Osteoblast (primary cell): ENCODE measurements at places on chromosomes 7 and 10.

DNA sequence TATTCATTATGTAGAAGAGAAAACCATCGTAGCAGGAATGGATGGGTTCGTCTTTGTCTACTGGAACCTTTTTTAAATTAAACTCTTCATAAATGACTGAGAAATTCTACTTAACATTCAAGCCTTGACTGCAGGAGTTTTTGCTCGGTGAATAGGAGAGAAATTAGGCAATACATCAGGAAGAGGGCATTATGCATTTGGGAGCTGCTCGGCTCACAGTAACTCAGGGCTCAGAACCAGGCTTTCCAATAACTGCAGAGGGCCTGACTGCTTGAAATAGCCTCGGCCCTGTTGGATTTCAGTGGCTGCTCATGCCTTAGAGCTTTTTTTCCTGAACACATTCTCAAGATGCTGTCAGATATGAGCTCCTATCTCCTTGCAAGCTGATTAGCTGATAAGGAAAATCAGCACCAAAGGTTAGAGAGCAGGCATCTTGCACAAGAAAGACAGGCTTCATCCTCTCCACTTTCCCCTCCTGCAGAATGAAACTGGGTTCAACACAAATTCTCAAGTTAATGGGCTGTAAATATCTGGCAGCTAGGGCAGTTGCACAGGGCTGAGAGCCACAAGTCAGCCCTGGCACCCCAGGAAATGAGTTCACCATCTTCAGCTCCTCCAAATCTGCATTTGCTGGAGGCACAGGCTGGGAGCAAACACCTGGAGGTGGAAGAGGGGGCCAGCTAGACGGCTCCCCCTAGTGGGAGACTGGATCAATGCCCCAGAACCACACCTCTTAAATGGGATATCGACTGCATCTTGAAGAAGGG lies 24.3 kb downstream of the TECTB start:
- no peak overlapping the region for H3K27ac ChIP-seq
- peaks cover 3% of the 10 kb centered on the region for H3K27me3 ChIP-seq

DNA sequence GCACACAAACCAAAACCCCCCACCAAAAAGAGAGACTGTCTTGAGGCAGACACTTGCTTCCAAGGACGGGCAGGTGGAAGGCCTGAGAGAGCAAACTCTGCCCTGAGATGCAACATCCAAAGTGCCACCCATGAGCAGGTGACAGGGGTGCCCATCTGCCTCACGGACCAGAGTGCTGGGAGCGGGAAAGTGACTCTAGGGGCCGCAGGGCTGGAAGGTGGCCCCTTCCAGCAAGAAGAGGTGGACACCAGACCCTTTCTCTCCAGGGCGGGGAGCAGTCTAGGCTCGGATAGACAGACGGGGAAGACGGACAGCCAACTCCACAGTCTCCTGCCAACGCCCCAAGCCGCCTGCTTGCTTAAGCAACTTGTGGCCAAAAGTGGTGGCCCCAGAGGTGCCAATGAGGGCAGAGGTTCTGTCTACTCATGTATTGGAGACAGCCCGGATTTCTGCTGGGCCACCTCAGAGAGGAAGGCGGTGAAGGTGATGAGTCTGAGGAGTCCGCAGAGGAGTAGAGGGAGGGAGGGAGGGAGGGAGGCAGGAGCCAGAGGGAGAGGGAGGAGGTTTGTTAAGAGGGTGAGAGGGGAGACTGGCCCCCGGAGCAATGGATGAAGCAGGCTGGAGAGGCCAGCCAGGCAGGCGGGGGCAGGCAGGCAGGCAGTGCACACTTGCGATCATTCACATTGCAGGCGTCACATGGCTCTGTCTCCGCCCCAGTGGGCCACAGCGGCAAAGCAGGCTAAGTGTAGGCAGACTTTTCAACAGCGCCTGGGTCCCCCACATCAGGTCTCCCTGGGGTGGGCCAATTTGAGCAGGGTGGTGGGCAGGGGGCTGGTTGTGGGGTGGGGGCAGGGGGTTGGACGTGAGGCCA lies 65.6 kb downstream of the SLC29A4 start:
- no peaks in the 10 kb centered on the region for H3K27me3 ChIP-seq
- no peak overlapping the region for H3K27ac ChIP-seq
- no peak overlapping the region for H3K4me3 ChIP-seq
- peak; percentile 53 for DNase-seq

DNA sequence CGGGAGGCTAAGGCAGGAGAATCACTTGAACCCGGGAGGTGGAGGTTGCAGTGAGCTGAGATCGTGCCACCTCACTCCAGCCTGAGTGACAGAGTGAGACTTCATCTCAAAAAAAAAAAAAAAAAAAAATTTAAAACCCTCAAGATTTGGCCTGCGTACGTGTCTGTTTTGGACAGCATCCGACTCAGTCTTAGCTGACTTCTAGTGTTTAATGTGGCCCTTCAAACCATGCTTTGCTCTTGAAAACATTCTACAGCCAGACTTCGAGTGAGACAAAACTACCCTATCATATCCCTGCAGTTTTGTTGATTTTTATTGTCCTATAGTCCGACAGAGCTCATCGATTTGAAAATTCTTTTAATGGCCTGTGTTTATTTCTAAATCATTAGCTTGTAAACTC lies 227.1 kb upstream of the SH2B2 start:
- H3K4me1 ChIP-seq = no peaks in the 10 kb centered on the region
- no peaks in the 10 kb centered on the region for H3K36me3 ChIP-seq
- no peaks in the 10 kb centered on the region for H3K27me3 ChIP-seq

- no peak overlapping the region for H3K4me3 ChIP-seq
- no peak for DNase-seq
- H3K27ac ChIP-seq = no peak overlapping the region
- peaks cover 7% of the 10 kb centered on the region for H3K27me3 ChIP-seq
Observed at GRCh38 chr10:117399341-117400196, 24.3 kb upstream of the PDZD8 start.

GRCh38 chr7:98078197-98078870 lies 28.3 kb upstream of the LMTK2 start:
- H3K36me3 ChIP-seq = no peaks in the 10 kb centered on the region
- no peak for DNase-seq
- no peaks in the 10 kb centered on the region for H3K27me3 ChIP-seq

GRCh38 chr10:129972966-129973673 lies 9.0 kb upstream of the EBF3 start:
- H3K4me3 ChIP-seq = no peak overlapping the region
- H3K4me1 ChIP-seq = peaks cover 18% of the 10 kb centered on the region
- no peaks in the 10 kb centered on the region for H3K36me3 ChIP-seq
- DNase-seq = peak; percentile 58

DNA sequence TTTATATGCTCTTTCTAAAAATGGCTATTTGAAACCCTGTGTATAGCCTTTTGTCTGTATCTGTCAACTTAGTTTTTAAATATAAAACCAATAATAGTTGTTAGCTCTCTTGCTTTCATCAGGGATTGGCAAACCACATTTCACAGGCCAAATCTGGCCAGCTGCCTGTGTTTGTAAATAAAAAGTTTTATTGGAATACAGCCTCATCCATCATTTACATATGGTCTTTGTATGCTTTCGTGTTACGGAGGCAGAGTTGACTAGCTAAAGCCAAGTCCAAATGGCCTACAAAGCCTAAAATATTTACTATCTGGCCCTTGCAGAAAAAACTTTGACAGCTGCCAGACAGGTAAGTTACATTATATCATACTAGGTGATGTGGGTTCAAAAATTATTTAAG lies 235.0 kb downstream of the BICC1 start:
- no peak for DNase-seq
- no peaks in the 10 kb centered on the region for H3K36me3 ChIP-seq
- no peak overlapping the region for H3K27ac ChIP-seq
- H3K4me1 ChIP-seq = peaks cover 6% of the 10 kb centered on the region
- no peak overlapping the region for H3K4me3 ChIP-seq

- H3K4me1 ChIP-seq = peaks cover 55% of the 10 kb centered on the region
- DNase-seq = no peak
- H3K27me3 ChIP-seq = no peaks in the 10 kb centered on the region
- H3K4me3 ChIP-seq = no peak overlapping the region
- no peak overlapping the region for H3K27ac ChIP-seq
Observed at GRCh38 chr7:130275826-130276297, 9.2 kb downstream of the CPA2 start.

DNA sequence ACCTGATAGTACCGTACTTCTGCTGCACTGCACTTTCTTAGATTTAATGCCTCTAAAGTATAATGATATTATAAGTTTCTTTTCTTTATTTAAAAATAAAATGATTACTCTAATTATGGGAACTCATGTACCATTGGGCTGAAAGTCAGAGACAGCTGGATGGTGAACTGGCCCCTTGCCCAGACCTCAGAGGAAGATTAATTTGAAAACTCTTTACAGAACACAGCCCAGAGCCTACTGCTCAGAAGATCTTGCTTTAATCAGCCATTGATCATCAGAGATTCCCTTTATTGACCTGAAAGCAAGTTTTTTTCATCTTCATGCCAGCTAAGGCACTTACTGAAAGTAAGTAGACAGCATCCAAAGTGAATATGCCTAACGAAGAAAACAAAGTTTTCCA lies 341.7 kb downstream of the GFRA1 start:
- no peaks in the 10 kb centered on the region for H3K36me3 ChIP-seq
- H3K4me3 ChIP-seq = no peak overlapping the region
- H3K4me1 ChIP-seq = peaks cover 12% of the 10 kb centered on the region
- no peak overlapping the region for H3K27ac ChIP-seq
- no peak for DNase-seq

- peak overlapping the region; percentile 25 for H3K27ac ChIP-seq
- DNase-seq = peak; percentile 64
- H3K27me3 ChIP-seq = no peaks in the 10 kb centered on the region
- H3K36me3 ChIP-seq = no peaks in the 10 kb centered on the region
- H3K4me3 ChIP-seq = no peak overlapping the region
- peaks cover 32% of the 10 kb centered on the region for H3K4me1 ChIP-seq
Observed at GRCh38 chr7:137081321-137082093, 213.1 kb downstream of the CHRM2 start.

GRCh38 chr10:63157845-63158624 lies 24.9 kb downstream of the NRBF2 start:
- no peak overlapping the region for H3K4me3 ChIP-seq
- DNase-seq = peak; percentile 72
- H3K27me3 ChIP-seq = no peaks in the 10 kb centered on the region
- peaks cover 21% of the 10 kb centered on the region for H3K36me3 ChIP-seq
- peaks cover 6% of the 10 kb centered on the region for H3K4me1 ChIP-seq
- no peak overlapping the region for H3K27ac ChIP-seq

DNA sequence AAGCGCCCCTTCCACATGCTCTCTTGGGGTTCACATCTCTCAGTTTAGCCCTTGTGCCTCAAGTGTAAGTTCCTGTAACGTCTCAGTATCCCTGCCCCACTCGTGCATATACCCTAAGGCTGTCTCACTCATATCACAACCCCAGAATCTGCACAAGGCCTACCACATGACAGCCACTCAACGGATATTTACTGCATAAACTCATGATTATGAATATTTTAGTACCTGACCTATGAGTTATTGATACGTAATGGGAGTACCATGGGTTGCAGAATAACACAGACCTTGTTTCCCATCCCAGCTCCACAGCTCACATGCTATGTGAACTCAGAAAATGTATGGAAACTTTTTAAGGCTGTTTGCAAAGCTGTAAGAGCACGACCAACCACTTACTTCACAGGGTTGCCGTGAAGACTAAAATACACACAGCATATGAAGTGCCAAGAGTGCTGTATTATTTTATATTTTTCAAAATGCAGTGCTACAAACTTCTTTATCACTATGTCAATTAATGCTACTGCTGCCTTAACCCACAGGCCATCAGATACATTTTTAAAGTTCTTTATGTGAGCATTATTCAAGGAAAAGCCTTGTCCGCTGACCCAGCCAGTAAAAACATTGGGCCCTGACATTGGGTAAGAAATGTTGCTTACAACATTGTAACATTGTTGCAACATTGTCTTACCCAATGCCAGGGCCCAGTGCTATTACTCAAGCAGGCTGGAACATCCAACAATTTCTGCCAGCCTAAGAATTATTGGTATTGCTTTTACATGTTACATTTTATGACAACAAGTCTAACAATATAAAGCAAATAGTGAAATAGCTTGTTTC lies 97.2 kb downstream of the JAZF1 start:
- H3K36me3 ChIP-seq = no peaks in the 10 kb centered on the region
- H3K4me1 ChIP-seq = peaks cover 36% of the 10 kb centered on the region
- no peak overlapping the region for H3K4me3 ChIP-seq
- H3K27ac ChIP-seq = peak overlapping the region; percentile 65
- peak; percentile 48 for DNase-seq
